Stimulated activated CD4-positive, alpha-beta T cell treated with anti-CD3 and anti-CD28 coated beads, Interleukin-1b, Interleukin-23, amount 100 ng/mL, for 48 hours (primary cell): ENCODE measurements at places on chromosomes 2 and 18.

GRCh38 chr2:44549856-44550255 is 188.1 kb downstream of the CAMKMT start:
- no peak for DNase-seq

- no peak for DNase-seq
Observed at GRCh38 chr2:98378196-98378595, 31.9 kb downstream of the CNGA3 start.

GRCh38 chr18:471716-472115 is 28.8 kb downstream of the COLEC12 start:
- no peak for DNase-seq

DNA sequence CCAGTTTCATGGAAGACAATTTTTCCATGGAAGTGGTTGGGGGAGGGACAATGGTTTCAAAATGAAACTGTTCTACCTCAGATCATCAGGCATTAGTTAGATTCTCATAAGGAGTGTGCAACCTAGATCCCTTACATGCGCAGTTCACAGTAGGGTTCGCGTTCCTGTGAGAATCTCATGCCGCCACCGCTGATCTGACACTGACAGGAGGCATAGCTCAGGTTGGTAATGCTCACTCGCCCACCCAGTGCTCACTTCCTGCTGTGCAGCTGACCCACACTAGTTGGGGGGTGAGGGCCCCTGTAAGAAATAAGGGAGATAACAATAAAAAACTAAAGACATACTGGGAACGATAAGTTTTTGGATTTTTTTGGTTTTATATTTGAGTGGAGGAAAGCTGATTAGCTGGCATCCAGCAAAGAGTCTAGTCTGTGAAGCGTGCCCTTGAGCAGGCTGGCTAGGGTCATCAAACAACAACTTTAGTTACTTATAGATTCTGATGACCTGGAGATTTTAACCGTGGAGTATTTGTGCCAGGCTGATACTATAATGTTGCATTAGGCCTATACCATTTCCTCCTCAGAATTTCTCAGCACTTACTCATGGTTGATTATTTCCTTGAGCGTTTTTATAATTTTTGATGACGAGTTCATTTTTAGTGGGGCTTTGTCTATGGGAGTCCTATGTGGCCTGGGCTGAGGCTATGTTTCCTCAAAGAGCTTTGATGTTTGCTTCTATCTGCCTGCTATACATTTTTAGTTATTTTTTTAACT is 6.3 kb upstream of the MCFD2 start:
- no peak for DNase-seq

GRCh38 chr2:12718711-12719399 is 2.1 kb downstream of the TRIB2 start:
- DNase-seq = no peak

DNA sequence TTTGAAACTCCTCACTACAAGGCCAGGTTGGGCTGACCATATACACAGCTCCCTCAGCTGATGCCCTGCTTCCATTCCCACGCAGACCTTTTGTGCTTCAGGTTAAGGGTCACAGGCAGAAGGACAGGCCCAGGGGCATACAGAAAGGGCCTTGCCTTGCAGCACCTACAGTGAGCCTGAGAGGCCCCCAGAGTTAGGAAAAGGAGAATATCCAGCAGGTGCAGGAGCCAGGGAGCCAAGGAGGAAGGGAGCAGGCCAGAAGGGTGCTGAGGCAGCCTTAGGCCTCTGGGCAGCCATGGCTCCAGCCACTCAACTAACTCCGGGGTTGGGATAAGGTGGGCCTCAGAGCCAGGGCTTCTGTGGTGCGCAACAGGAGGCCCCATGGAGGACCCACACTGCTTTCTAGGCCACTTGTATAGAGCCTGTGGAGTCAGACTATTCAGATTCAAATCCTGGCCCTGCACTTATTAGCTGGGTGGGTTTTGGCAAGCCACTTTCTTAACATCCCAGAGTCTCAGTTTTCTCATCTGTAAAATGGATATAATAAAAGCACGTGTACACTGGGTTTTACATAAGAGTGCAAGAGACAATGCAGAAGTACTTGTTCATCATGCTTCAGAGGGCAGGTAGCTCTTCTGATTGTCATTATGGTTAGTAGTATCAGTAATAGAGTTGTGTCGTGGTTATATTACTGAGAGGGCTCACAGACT is 214.6 kb upstream of the HAAO start:
- no peak for DNase-seq

DNA sequence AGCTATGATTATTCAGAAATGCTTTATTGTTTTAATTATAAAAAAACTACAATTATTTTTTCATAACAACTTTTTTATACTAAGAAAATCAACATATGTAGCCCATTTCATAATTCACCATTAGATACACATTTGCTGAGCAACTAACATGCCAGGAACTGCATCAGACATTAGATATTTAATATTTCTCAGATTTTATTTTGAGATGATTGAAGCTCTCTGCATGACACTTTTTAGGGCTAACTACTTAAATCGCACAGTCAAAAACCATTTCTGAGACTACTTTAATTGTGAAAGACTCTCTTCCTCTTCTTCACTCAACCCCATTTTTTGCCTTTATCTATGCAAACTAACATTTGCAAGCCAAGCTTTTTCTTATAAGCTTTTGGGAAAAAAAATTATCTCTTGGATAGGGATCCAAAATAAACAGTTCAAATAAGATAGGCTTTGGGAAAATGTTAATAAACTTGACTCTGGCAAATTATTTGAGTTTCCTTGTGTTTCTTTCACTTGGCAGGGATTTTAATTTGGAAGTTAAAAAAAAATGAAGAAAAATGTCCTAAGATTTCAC is 9.1 kb upstream of the COL3A1 start:
- no peak for DNase-seq

GRCh38 chr2:241794250-241794823 is 14.7 kb upstream of the NEU4 start:
- no peak for DNase-seq

GRCh38 chr18:25830787-25831186 is 259.6 kb downstream of the SS18 start:
- no peak for DNase-seq

GRCh38 chr18:66254121-66254520 is 349.8 kb downstream of the CDH19 start:
- no peak for DNase-seq

GRCh38 chr2:166179201-166179600 is 51.4 kb upstream of the SCN1A start:
- DNase-seq = no peak

GRCh38 chr2:168118733-168119514 is 128.5 kb downstream of the STK39 start:
- DNase-seq = no peak

- DNase-seq = no peak
Observed at GRCh38 chr2:132652474-132652873, 17.5 kb downstream of the LYPD1 start.

DNA sequence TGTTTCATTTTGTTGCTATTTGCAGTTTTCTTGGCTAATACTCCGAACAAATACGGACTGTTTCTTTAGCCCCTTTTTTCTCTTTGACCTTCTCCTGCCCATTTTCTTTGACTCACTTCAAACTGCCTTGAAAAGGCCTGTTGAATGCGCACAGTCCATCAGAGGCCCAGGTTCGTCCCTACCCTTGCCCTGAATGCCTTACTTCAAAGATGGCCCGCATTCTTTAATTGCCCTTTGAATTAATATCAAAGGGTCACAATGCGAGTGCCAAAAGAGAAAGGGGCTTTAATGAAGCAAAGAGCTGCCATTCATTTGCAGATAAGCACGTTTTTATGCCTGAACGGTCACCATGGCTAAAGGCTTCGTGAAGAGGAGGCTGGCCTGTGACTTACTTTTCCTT is 29.7 kb downstream of the PAX3 start:
- DNase-seq = no peak

GRCh38 chr18:46677611-46678010 is 20.6 kb upstream of the LOXHD1 start:
- DNase-seq = no peak

GRCh38 chr2:113755035-113755834 is 1.2 kb downstream of the SLC35F5 start:
- DNase-seq = no peak

DNA sequence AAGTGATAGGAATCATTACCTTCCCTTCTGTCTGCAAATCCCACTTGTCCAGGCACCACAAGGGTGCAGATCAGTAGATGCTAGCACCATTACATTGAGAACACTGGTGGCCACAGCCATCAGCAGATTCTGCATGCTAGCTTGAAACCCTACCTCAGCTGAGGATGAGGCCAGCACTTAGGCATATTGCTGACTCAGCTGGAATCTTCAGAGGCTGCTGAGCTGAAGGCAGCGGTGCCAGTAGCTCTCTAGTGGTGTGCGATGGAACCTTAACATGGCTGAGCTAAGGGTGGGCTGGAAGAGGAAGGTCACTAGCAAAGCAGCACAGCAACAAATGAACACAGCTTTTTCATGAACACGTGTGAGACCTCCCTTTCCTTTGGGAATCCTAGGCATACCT is 19.0 kb upstream of the CPO start:
- no peak for DNase-seq

GRCh38 chr18:6677086-6677485 is 52.4 kb upstream of the ARHGAP28 start:
- DNase-seq = no peak

GRCh38 chr2:40457837-40458236 is 5.9 kb upstream of the SLC8A1 start:
- DNase-seq = no peak

GRCh38 chr2:217392930-217393584 is 533.2 kb upstream of the TNP1 start:
- no peak for DNase-seq

- no peak for DNase-seq
Observed at GRCh38 chr18:35247412-35248249, 6.8 kb downstream of the ZNF397 start.

- DNase-seq = no peak
Observed at GRCh38 chr2:117686699-117687098, 127.8 kb upstream of the DDX18 start.

- no peak for DNase-seq
Observed at GRCh38 chr2:55010915-55011314, 39.3 kb downstream of the RTN4 start.

DNA sequence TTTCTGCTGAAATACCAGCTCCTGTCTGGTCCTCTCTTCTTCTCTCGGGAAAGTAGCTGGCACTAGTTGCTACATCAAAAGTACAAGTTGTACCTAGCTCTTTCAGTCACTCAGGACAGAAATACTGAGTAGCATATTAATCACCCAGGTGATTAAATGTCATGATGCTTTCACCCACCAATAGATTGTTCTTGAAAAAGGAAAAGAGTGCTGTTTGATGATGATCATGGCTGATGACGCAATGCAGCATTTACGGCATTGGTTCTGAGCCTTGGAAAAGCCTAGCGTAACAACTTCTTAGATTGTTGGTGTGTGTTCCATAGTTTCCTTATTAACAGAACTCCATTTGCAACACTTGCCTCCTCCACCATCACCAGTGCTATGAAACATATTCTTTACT is 190.7 kb downstream of the CDH7 start:
- no peak for DNase-seq

GRCh38 chr2:121825003-121825950 is 69.8 kb downstream of the TSN start:
- DNase-seq = no peak
